Sigmoid colon (tissue), 7 donors: ENCODE measurements at places on chromosomes 6 and 20. TPM values are rescaled to one million over a fixed set of nuclear protein-coding genes. Genes with fewer than 3 reads are reported as not detected.
A peak's percentile ranks its signal among the peaks of the same experiment; 100 is the strongest.

Gene ME1
- 18.5 TPM for total RNA-seq

- H3K27ac ChIP-seq, result no peak overlapping the region
- no peak for DNase-seq
These were observed 20.0 kb upstream of the SNTA1 start for GRCh38 chr20:33463332-33464101.

- H3K27me3 ChIP-seq, result no peaks in the 10 kb centered on the region
- no peak for DNase-seq
- no peak overlapping the region for H3K4me3 ChIP-seq
These were observed 241.5 kb upstream of the RNF24 start for GRCh38 chr20:4256874-4257273.

DNA sequence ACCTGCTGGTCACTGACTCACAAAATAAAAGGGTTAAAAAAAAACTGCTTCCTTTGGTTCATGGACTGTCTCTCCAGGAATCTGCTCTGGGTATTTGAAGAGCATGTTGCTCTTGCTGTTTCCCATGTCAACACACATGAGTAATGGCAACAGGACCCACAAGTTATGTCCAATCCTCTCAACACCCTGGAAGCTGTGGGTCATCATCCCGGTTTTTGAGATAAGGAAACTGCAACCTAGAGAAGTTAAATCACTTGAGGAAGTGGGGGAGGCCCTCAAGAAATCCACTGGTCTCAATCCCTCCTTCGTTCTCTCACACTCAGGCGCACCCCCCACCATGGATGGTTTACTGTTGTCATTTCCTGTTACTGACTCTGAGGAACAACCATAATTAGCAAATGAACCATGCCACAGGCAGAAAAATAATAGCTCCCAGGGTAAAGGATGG lies 12.4 kb downstream of the MAP1LC3A start:
- H3K27ac ChIP-seq, result no peak overlapping the region
- H3K4me1 ChIP-seq, result no peaks in the 10 kb centered on the region
- peaks cover 5% of the 10 kb centered on the region for H3K36me3 ChIP-seq
- no peaks in the 10 kb centered on the region for H3K27me3 ChIP-seq
- H3K4me3 ChIP-seq, result no peak overlapping the region

DNA sequence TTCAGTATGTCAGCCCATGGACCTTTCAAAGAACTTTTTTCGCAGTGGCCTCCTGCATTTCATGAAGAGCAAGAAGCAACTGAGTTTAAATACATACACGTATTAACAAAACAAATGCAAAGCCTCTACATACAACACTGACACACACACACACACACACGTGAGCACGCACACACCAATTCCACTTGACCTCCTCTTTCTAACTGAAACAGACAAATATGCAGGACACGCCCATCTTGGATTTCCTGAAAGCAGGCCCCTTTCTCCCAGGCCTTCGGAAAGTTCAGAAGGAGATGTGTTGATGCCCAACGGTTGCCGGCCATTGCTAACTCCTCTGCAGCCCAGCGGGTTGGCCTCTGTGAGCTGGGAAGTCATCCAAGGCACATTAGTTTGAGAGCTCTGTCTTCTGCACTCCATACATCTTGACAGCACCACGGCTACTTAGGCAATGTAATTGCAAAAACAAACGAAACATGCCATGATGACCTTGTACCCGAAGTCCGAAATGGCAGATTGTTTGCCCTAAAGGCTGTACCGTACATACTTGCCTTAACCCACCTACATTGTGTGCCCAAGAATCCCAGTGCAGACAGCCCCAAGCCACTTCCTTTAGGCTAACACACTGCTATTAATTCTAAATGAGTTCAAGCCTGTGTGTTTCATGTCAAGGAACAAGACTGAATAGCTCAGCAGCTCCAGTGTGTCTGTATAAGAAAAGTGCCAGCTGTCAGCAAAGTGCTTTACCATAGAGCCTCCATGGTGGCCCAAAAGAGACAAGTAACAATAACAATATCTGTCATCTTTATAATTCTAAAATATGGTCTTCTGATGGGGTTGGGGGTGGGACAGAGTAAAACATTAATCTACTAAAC lies 138.8 kb upstream of the RNF217 start:
- no peaks in the 10 kb centered on the region for H3K27me3 ChIP-seq
- H3K4me1 ChIP-seq, result no peaks in the 10 kb centered on the region
- DNase-seq, result peak; percentile 63
- H3K4me3 ChIP-seq, result no peak overlapping the region
- H3K36me3 ChIP-seq, result no peaks in the 10 kb centered on the region
